ENCODE measurements at places on chromosomes 3 and 15. TPM values are rescaled to one million over a fixed set of nuclear protein-coding genes. Genes with fewer than 3 reads are reported as not detected.

SEMA6D gene
- not detected for total RNA-seq

- H3K4me3 ChIP-seq, result no peak overlapping the region
- no peaks in the 10 kb centered on the region for H3K4me1 ChIP-seq
- H3K36me3 ChIP-seq, result no peaks in the 10 kb centered on the region
- no peak for DNase-seq
- no peak overlapping the region for H3K27ac ChIP-seq
Observed at GRCh38 chr3:147200545-147200944, 205.8 kb downstream of the ZIC4 start.

DNA sequence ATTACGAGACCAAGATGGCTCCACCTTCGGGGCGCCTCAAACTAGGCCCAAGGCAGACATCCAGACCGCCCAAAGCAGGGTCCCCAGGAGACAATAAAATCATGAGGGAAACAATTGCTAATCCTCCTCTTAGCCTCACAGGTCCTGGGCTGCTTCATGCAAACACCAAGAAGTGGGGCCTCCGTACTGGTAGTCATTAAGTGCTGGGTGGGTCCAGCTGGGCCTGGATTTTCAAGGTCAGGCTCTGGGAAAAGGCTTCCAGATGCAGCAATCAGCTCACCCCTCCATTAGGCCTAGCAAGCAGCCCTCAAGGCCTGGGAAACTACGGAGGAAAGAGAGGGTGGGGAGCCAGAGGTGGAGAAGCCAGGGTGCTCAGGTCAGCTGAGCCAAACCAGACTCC is 634 bp downstream of the FBXL22 start:
- no peak overlapping the region for H3K4me3 ChIP-seq
- H3K36me3 ChIP-seq, result no peaks in the 10 kb centered on the region
- H3K27ac ChIP-seq, result no peak overlapping the region
- peaks cover 6% of the 10 kb centered on the region for H3K4me1 ChIP-seq
- no peak for DNase-seq
- no peaks in the 10 kb centered on the region for H3K27me3 ChIP-seq

MEGF11 gene
- total RNA-seq, result not detected

DNA sequence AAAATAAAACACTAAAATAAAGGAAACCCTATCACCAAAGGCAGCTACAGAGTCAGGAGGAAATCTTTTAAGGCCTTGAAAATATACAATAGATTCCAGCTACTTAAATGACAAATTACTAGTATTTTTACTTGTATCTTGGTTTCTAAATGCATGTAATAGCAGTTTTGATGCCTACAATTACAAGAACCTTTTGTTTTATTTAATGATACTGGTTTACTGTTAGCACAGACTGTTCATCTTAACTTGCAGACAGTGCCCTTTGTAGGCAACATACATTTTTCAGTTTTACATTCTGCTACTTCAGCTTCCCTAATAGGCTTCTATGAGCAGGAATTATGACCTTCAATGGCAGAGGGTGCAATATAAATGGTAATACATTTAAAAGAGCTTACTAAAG is 54.1 kb downstream of the ZNF280D start:
- DNase-seq, result no peak
- no peak overlapping the region for H3K4me3 ChIP-seq
- no peak overlapping the region for H3K27ac ChIP-seq
- no peaks in the 10 kb centered on the region for H3K27me3 ChIP-seq
- no peaks in the 10 kb centered on the region for H3K36me3 ChIP-seq
- H3K4me1 ChIP-seq, result no peaks in the 10 kb centered on the region

GRCh38 chr3:38015485-38015884 is 14.0 kb downstream of the PLCD1 start:
- H3K27me3 ChIP-seq, result no peaks in the 10 kb centered on the region
- no peak overlapping the region for H3K27ac ChIP-seq
- no peak overlapping the region for H3K4me3 ChIP-seq
- no peaks in the 10 kb centered on the region for H3K4me1 ChIP-seq
- H3K36me3 ChIP-seq, result no peaks in the 10 kb centered on the region
- no peak for DNase-seq

DNA sequence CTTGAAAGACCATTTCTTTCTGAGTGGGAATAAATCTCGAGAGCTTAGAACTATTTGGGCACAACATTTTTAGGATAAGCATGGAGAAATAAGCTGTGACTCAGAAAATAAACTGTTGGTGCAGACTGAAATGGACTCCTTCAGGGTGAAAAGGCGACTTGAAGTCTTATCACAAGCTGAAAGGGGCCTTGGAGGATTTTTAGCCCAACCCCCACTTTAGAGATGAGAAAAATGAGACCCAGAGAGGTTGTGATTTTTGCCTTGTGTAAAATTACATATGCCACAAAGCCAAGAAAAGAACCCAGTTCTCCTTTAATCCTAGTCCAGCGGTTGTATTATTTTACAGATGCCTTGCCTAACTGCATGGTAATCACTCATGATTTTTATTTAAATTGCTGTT is 1.5 kb downstream of the ATP1B3 start:
- peak overlapping the region; percentile 77 for H3K4me3 ChIP-seq
- peak overlapping the region; percentile 45 for H3K27ac ChIP-seq
- H3K4me1 ChIP-seq, result peaks cover 20% of the 10 kb centered on the region
- no peaks in the 10 kb centered on the region for H3K27me3 ChIP-seq
- no peaks in the 10 kb centered on the region for H3K36me3 ChIP-seq

DNA sequence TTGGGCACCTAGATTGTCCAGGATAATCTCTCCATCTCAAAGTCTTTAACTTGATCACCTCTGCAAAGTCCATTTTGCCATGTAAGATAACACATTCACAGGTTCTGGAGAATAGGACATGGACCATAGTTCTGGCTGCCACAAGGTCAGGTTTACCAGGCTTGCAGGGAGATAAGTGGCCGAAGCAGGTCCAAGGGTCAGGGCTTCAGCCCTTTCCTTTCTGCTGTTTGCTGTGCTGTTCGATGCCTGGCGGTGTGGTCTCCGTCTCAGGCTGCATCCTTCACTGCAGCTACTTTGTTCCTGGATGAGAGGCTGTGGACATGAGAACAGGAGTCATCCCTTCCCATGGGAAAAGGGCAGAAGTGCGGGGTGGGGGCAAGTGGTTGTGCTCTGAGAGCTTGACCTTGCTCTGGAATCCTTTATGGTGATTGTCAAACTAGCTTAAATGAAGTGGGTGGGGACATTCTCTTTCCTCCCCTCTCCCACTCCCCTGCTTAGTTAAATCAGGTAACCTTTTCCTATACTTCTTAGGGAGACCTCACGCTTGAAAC is 320.2 kb upstream of the C2CD4B start:
- no peak overlapping the region for H3K27ac ChIP-seq
- H3K4me1 ChIP-seq, result no peaks in the 10 kb centered on the region
- no peaks in the 10 kb centered on the region for H3K27me3 ChIP-seq

STRA6 gene
- 83.6 TPM for total RNA-seq

- no peaks in the 10 kb centered on the region for H3K27me3 ChIP-seq
- no peak overlapping the region for H3K27ac ChIP-seq
- H3K36me3 ChIP-seq, result no peaks in the 10 kb centered on the region
Observed at GRCh38 chr3:155712008-155712407, 32.9 kb downstream of the PLCH1 start.

FBXO22 gene
- 37.5 TPM for total RNA-seq

SLC28A2 gene
- total RNA-seq, result not detected

GRCh38 chr3:159711560-159712333 is 276.9 kb upstream of the IL12A start:
- no peak overlapping the region for H3K27ac ChIP-seq
- no peak overlapping the region for H3K4me3 ChIP-seq
- H3K4me1 ChIP-seq, result no peaks in the 10 kb centered on the region
- no peaks in the 10 kb centered on the region for H3K36me3 ChIP-seq

HDC gene
- total RNA-seq, result not detected

CFAP20DC gene
- 6.7 TPM for total RNA-seq

DNA sequence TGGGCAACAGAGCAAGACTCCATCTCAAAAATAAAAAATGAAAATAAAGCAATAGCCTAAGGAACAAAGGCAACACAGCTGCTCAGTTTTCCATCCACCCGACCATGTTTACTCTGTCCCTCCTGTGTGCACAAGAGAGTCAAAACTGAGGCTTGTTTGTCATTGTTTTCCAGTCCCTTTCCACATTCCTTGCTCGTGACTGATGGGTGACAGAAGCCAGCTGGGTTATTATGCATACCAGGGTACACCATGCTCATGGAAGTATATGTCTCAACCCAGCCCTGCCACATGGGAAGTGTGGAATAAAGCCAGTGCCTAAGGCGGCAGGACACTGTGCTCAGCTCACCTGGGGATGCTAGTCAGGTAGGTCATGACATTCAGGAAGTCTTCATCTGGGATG is 49.5 kb downstream of the MCF2L2 start:
- no peak overlapping the region for H3K4me3 ChIP-seq
- no peaks in the 10 kb centered on the region for H3K27me3 ChIP-seq
- peak overlapping the region; percentile 90 for H3K27ac ChIP-seq
- no peak for DNase-seq

GRCh38 chr3:78839693-78840092 is 928.1 kb downstream of the ROBO1 start:
- H3K36me3 ChIP-seq, result no peaks in the 10 kb centered on the region
- H3K27ac ChIP-seq, result no peak overlapping the region
- H3K4me3 ChIP-seq, result no peak overlapping the region
- H3K4me1 ChIP-seq, result peaks cover 5% of the 10 kb centered on the region

CLDN16 gene
- total RNA-seq, result 0.20 TPM

- no peaks in the 10 kb centered on the region for H3K4me1 ChIP-seq
- no peaks in the 10 kb centered on the region for H3K36me3 ChIP-seq
- no peak for DNase-seq
- H3K4me3 ChIP-seq, result no peak overlapping the region
Observed at GRCh38 chr3:144175644-144176425, 204.2 kb downstream of the DIPK2A start.

- DNase-seq, result no peak
- H3K4me1 ChIP-seq, result no peaks in the 10 kb centered on the region
- H3K36me3 ChIP-seq, result no peaks in the 10 kb centered on the region
- no peaks in the 10 kb centered on the region for H3K27me3 ChIP-seq
Observed at GRCh38 chr3:115498898-115499297, 124.4 kb upstream of the GAP43 start.

MUC20 gene
- 98.1 TPM for total RNA-seq

- no peak for DNase-seq
- no peak overlapping the region for H3K27ac ChIP-seq
- H3K36me3 ChIP-seq, result no peaks in the 10 kb centered on the region
- no peaks in the 10 kb centered on the region for H3K4me1 ChIP-seq
Observed at GRCh38 chr15:62343397-62343796, 178.3 kb upstream of the C2CD4B start.

RTP1 gene
- not detected for total RNA-seq

CSTA gene
- 16.8 TPM for total RNA-seq

GRCh38 chr3:11356269-11356668 is 84.1 kb downstream of the ATG7 start:
- no peak overlapping the region for H3K4me3 ChIP-seq
- 0 out of 2 replicates have a peak, but pooled peaks cover 1% of the 10 kb centered on the region for H3K4me1 ChIP-seq
- peaks cover 26% of the 10 kb centered on the region for H3K36me3 ChIP-seq
- no peak overlapping the region for H3K27ac ChIP-seq
- no peak for DNase-seq
- H3K27me3 ChIP-seq, result no peaks in the 10 kb centered on the region

GRCh38 chr3:188868803-188869202 is 303.0 kb upstream of the TPRG1 start:
- no peak for DNase-seq
- no peak overlapping the region for H3K4me3 ChIP-seq
- H3K27ac ChIP-seq, result no peak overlapping the region
- no peaks in the 10 kb centered on the region for H3K4me1 ChIP-seq

TGFBR2 gene
- total RNA-seq, result 33.6 TPM

- H3K4me1 ChIP-seq, result no peaks in the 10 kb centered on the region
- no peak overlapping the region for H3K27ac ChIP-seq
- H3K4me3 ChIP-seq, result no peak overlapping the region
- DNase-seq, result no peak
Observed at GRCh38 chr15:50890751-50891150, 17.7 kb upstream of the AP4E1 start.

GABRA5 gene
- total RNA-seq, result not detected

RAD51 gene
- 22.5 TPM for total RNA-seq

GRCh38 chr15:37100109-37100965 is at the start of gene MEIS2:
Gene MEIS2, minus strand, starts transcription at chr15:37100549. Its CDS starts 1,083 bp downstream, at chr15:37099466.
- peaks cover 17% of the 10 kb centered on the region for H3K4me1 ChIP-seq
- H3K27ac ChIP-seq, result peak within 1 kb of the TSS; percentile 89
- peak; percentile 85 for DNase-seq
- no peaks in the 10 kb centered on the region for H3K27me3 ChIP-seq

DNA sequence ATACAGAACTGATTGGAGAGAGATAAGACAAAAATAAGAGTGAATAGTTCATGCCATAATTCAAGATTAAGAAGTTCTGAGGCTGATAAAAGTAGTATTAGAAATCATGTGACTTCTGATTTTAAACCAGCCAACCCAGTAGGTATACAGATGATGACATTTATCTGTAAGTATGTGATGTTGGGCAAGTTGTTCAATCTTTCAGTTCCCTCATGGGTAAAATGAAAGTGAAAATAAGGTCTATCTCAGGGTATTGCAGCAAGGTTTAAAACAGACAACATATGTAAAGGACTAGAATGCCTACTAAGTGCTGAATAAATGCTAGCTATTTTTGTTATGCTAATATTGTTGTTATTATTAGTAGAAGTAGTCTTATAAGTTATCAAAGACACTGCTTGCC is 1055.7 kb downstream of the NAALADL2 start:
- H3K4me1 ChIP-seq, result no peaks in the 10 kb centered on the region
- no peaks in the 10 kb centered on the region for H3K36me3 ChIP-seq
- no peak overlapping the region for H3K4me3 ChIP-seq
- no peaks in the 10 kb centered on the region for H3K27me3 ChIP-seq
- H3K27ac ChIP-seq, result no peak overlapping the region
- DNase-seq, result no peak

- H3K27ac ChIP-seq, result no peak overlapping the region
- DNase-seq, result peak; percentile 62
- no peak overlapping the region for H3K4me3 ChIP-seq
- peaks cover 12% of the 10 kb centered on the region for H3K4me1 ChIP-seq
- peaks cover 1% of the 10 kb centered on the region for H3K27me3 ChIP-seq
Observed at GRCh38 chr15:98609144-98609852, 39.0 kb upstream of the IGF1R start.

DNA sequence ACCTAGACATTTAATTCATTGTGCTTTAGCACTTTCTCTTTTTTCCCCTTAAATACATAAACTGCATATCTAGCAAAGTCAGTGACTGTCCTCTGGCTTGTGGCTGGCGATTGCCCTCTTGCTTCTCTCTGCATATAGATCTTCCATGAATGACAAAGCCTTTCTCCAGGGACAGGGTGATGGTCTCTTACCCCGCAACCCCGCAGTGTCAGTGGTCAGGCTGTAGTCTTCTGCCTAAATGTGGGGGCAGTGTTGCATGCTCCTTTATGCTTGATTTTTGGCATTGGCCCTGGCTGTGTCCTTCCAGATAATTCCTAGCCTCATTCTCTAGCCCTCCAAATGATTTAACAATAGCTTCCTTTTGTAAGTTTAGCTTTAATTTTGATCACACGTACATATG is 407.8 kb downstream of the GABRB3 start:
- H3K4me3 ChIP-seq, result no peak overlapping the region
- no peak for DNase-seq
- H3K27ac ChIP-seq, result no peak overlapping the region
- H3K4me1 ChIP-seq, result no peaks in the 10 kb centered on the region

DNA sequence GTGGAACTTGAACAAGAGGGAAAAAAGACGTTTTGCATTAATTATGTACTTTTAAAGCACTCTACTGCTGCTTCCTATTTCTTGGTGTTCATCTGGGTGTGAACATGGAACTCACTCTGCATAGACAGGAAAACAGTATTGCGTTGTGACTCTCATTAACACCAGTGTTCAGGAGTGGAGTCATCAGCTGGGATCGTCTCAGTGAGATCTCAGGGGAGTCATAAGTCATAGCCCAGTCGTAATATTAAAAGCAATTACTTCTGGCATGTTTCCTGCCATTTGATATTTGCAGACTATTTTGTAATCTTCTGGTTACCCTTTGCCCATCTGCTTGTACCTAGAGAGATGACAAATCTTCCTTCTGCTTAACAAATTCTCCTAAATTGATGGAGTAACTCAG is 462.0 kb upstream of the ATP11B start:
- H3K4me1 ChIP-seq, result no peaks in the 10 kb centered on the region
- no peak overlapping the region for H3K4me3 ChIP-seq
- H3K27me3 ChIP-seq, result no peaks in the 10 kb centered on the region
- DNase-seq, result no peak
- no peak overlapping the region for H3K27ac ChIP-seq

Data from PC-9 (cell line).